ENCODE measurements at places on chromosomes 6 and 20. TPM values are rescaled to one million over a fixed set of nuclear protein-coding genes. Genes with fewer than 3 reads are reported as not detected.

DNA sequence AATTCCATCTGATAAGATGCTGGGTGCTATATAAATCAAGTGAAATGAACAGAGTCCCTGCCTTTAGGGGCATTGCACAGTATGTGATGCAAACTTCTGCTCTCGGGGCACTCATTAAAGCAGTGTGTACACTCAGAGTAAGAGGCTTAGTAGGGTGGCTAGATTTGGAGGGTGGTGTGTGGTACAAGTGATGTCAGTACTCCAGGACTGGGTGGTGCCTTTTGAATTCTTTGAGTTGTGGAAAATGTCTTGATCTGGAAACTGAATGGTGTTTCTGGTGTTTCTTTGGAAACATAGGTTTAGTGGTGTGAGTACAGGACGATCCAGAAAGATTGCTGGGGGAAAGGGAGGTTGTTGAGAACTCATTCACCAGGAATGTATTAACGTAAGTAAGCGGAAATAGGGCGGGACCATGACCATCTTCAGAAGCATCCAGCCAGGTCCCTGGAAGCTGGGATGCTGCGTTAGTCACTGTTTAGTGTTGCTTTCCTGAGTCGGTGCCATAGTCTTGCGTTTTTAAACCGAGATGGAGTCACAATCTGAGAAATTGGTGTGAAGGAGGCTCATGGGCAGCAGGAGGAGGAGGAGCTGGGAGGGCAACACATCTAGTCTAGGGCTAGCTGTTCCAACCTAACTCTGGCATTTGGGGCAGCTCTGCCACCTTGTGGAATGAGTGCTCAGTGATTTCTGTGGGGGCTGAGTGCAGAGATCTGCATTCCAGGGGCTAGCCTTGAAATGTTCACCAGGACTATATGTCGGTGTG, 70.3 kb downstream of the SCAND1 start:
- H3K27ac ChIP-seq = no peak overlapping the region
- H3K27me3 ChIP-seq = no peaks in the 10 kb centered on the region
- no peak overlapping the region for H3K4me3 ChIP-seq
- no peaks in the 10 kb centered on the region for H3K4me1 ChIP-seq

DNA sequence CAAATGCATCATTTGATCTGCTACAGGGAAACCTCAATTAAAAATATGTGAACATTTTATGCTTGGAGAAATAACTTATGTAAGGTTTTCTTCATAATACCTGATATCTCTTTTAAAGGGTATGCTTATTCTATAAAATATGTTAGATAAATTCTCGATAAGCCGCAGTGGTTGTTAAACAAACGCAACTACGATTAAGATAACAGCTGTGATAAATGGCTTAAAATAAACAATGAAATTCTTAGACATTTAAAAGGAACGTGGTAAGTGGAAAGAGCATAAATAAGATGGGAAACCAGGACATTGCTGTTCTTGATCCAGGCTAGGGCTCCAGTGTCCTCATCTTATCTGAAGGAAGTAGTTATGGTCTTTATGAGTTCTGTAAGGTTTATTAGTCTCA, 415.9 kb downstream of the CD83 start:
- no peak overlapping the region for H3K27ac ChIP-seq
- no peaks in the 10 kb centered on the region for H3K4me1 ChIP-seq
- no peak overlapping the region for H3K4me3 ChIP-seq
- no peaks in the 10 kb centered on the region for H3K27me3 ChIP-seq

- peak overlapping the region; percentile 36 for H3K4me3 ChIP-seq
- H3K4me1 ChIP-seq = peaks cover 30% of the 10 kb centered on the region
- H3K36me3 ChIP-seq = no peaks in the 10 kb centered on the region
- peak; percentile 95 for DNase-seq
- peak overlapping the region; percentile 56 for H3K27ac ChIP-seq
- no peaks in the 10 kb centered on the region for H3K27me3 ChIP-seq
These were observed 99.1 kb downstream of the HIVEP2 start for GRCh38 chr6:142845624-142846458.

Gene MAFB
- total RNA-seq = 19.8 TPM

DNA sequence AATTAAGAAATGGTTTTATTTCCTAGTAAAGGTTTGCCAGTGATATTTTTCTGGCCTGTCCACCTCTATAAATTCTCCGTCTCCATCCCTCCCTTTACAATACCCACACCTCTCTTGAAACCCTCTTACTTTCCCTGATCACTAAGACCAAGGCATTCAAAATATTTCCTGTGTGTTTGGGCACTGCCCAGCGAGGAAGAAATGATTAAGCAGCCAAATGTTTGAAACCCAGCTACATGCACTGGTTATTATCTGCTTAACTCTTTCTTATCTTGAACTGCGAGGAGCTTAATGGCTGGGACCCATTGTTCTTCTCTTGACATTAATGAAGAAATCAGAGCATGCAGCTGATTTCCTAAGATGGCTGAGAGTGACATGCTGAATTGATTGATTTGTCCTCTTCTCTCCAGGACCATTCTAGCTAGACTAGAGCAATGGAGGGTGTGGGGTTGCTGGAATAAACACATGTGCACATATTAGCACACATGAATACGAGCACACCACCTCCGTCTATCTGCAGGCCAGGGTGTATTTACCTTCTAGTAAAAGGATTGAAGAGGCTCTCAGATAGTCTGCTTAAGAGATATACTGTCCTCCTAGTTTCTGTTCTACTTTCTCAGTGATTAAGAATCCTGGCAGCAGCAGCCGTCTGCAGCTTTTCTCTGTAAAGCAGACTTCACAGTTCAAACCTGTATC, 46.1 kb upstream of the PRDM1 start:
- H3K4me1 ChIP-seq = no peaks in the 10 kb centered on the region
- no peak for DNase-seq

Gene BEND6
- total RNA-seq = not detected

DNA sequence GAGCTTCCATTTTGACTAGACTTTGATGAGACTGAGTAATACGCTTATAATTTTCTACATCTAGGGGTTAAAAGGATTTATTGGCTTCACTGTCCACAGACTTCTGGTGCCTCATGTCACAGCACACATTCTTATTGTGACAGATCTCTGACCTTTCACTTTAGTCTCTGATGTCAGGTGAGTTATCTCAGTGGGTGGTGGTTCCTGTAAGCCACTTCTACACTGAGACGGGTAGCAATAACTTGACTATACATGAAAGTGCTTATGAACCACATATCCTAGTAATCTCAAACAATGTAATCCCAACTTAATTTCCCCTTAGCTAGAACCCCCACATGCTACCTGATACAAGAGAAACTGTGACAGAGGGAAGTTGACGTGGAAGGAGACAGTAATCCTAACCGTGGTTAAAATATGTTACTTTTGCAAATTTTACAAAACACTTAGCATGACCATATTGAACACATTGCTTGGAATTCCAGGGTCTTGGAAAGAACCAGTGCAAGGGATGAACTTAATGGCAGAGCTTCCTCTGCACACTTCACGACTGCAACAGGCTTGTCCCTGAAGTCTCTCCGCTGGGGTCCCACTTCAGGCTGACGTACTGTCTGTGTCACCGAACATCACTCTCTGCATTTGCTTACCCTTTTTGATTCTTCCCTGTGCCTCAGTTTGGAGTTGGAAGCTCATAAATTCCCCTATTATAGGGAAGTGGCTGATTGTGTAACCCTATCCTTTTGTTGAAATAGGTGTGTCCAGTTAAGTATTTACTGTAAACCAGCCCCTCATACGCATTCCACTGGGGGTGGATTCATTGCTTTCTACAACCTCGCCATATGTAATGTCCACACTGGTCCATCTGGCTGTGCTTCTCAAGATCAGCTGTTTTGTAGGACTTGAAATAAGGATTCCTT, 6.4 kb upstream of the TRIM40 start:
- no peaks in the 10 kb centered on the region for H3K4me1 ChIP-seq
- H3K27me3 ChIP-seq = no peaks in the 10 kb centered on the region
- no peak overlapping the region for H3K27ac ChIP-seq
- DNase-seq = no peak
- H3K36me3 ChIP-seq = no peaks in the 10 kb centered on the region

- no peaks in the 10 kb centered on the region for H3K4me1 ChIP-seq
- H3K27ac ChIP-seq = no peak overlapping the region
- H3K4me3 ChIP-seq = no peak overlapping the region
- no peak for DNase-seq
These were observed 7.7 kb downstream of the CDK5RAP1 start for GRCh38 chr20:33393609-33394008.

- DNase-seq = no peak
- H3K4me3 ChIP-seq = no peak overlapping the region
These were observed 408.4 kb downstream of the PKHD1 start for GRCh38 chr6:51678905-51679620.

Gene DEF6
- total RNA-seq = 3.6 TPM

GRCh38 chr6:156197513-156197912, 579.7 kb upstream of the ARID1B start:
- H3K36me3 ChIP-seq = no peaks in the 10 kb centered on the region
- H3K27ac ChIP-seq = no peak overlapping the region
- no peaks in the 10 kb centered on the region for H3K4me1 ChIP-seq
- no peak overlapping the region for H3K4me3 ChIP-seq

- H3K4me1 ChIP-seq = peaks cover 5% of the 10 kb centered on the region
- no peaks in the 10 kb centered on the region for H3K36me3 ChIP-seq
- H3K27me3 ChIP-seq = no peaks in the 10 kb centered on the region
- H3K27ac ChIP-seq = no peak overlapping the region
These were observed 5.3 kb downstream of the SOBP start for GRCh38 chr6:107495196-107495643.

- H3K4me1 ChIP-seq = no peaks in the 10 kb centered on the region
- H3K27me3 ChIP-seq = no peaks in the 10 kb centered on the region
These were observed 226.0 kb upstream of the SYNCRIP start for GRCh38 chr6:85868685-85869084.

Gene EMILIN3
- total RNA-seq = 0.07 TPM

Gene HRH3
- not detected for total RNA-seq

DNA sequence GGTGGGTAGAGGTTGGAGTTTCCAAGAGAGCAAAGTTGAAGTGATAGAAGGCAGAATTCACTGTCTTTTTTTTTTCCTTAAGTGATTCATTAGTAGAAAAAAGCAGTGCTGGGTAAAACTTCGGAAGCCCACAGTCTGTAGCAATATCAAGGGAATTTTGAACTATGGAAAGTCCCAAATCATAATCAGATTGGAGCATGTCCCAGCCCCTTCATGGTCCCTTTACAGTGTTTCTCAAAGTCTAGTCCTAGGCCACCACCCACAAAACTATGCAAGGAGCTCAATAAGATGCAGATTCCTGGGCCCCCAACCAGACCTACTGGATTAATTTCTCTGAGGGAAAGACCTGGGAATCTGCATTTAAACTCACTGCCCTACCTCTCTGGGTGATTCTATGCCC, 22.6 kb downstream of the NEDD9 start:
- no peak overlapping the region for H3K27ac ChIP-seq
- no peak overlapping the region for H3K4me3 ChIP-seq
- H3K4me1 ChIP-seq = no peaks in the 10 kb centered on the region
- no peaks in the 10 kb centered on the region for H3K27me3 ChIP-seq

DNA sequence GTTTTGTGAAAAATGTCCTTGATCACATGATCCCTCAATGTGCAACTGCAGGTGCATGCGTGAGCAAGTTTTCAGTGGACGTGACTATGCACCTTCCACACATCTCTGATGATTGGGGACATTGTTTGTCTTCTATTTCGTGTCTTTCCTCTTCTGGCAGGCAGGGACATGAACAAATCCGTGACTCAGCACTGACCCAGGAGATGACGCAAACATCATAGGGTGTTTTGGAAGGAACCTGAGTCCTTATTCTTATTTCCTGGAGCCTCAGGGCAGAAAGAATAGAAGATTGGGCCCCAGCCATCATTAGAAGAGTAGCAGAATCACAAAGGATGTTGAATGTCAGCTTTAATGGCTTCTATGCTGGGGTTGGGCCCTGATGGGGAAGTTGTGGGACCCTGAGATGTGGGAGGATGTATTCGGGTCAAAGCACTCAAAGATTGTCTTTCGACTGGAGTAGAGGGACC, 11.9 kb upstream of the SIRPD start:
- H3K27ac ChIP-seq = no peak overlapping the region
- no peaks in the 10 kb centered on the region for H3K4me1 ChIP-seq
- no peaks in the 10 kb centered on the region for H3K36me3 ChIP-seq

GRCh38 chr20:20843982-20844381, 131.5 kb upstream of the RALGAPA2 start:
- no peak overlapping the region for H3K27ac ChIP-seq
- no peak overlapping the region for H3K4me3 ChIP-seq
- H3K4me1 ChIP-seq = no peaks in the 10 kb centered on the region
- no peaks in the 10 kb centered on the region for H3K36me3 ChIP-seq
- no peaks in the 10 kb centered on the region for H3K27me3 ChIP-seq

GRCh38 chr6:7282097-7282906, 30.7 kb downstream of the SSR1 start:
- no peaks in the 10 kb centered on the region for H3K27me3 ChIP-seq
- H3K4me3 ChIP-seq = no peak overlapping the region
- DNase-seq = no peak
- H3K36me3 ChIP-seq = no peaks in the 10 kb centered on the region
- no peaks in the 10 kb centered on the region for H3K4me1 ChIP-seq

GRCh38 chr20:12358655-12359009, 440.9 kb downstream of the BTBD3 start:
- DNase-seq = no peak
- no peak overlapping the region for H3K27ac ChIP-seq
- no peaks in the 10 kb centered on the region for H3K36me3 ChIP-seq
- no peaks in the 10 kb centered on the region for H3K4me1 ChIP-seq
- H3K27me3 ChIP-seq = no peaks in the 10 kb centered on the region
- no peak overlapping the region for H3K4me3 ChIP-seq

- H3K4me1 ChIP-seq = peaks cover 74% of the 10 kb centered on the region
- H3K4me3 ChIP-seq = peak overlapping the region; percentile 86
- H3K27me3 ChIP-seq = no peaks in the 10 kb centered on the region
- H3K27ac ChIP-seq = peak overlapping the region; percentile 98
- no peak for DNase-seq
These were observed 3.8 kb downstream of the DIDO1 start for GRCh38 chr20:62922451-62922921.

Gene RNF182
- total RNA-seq = not detected

GRCh38 chr20:29742699-29743100, 1514.8 kb upstream of the DEFB115 start:
- no peaks in the 10 kb centered on the region for H3K27me3 ChIP-seq
- H3K4me3 ChIP-seq = no peak overlapping the region
- no peak overlapping the region for H3K27ac ChIP-seq
- no peaks in the 10 kb centered on the region for H3K36me3 ChIP-seq
- DNase-seq = no peak

GRCh38 chr20:51876313-51876940, 74.1 kb upstream of the SALL4 start:
- no peaks in the 10 kb centered on the region for H3K4me1 ChIP-seq
- no peak for DNase-seq
- H3K36me3 ChIP-seq = no peaks in the 10 kb centered on the region

Gene OR2B2
- total RNA-seq = not detected

GRCh38 chr6:20234136-20234535, 21.9 kb upstream of the MBOAT1 start:
- H3K4me1 ChIP-seq = no peaks in the 10 kb centered on the region
- H3K27me3 ChIP-seq = no peaks in the 10 kb centered on the region

DNA sequence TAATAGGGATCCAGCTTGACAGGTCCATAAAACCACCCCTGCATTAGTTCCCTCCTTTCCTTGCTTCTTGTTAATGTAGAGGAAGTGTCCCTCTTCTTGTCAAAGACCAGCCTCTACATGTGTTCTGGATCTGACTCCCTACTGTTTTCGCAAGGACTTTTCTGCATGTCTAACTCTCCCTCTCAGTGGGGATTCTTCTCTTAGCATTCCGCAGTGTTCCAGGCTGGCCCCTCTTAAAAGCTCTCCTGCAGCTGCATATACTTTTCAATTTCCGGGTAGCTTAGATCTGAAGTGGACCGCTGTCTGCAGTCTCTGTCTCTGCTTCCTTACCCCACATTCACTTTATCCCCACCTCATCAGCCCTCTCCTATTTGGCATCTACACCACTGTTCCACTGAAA, 96.1 kb upstream of the MAN1A1 start:
- H3K4me3 ChIP-seq = no peak overlapping the region
- no peaks in the 10 kb centered on the region for H3K4me1 ChIP-seq
- DNase-seq = no peak
- no peaks in the 10 kb centered on the region for H3K27me3 ChIP-seq
- H3K36me3 ChIP-seq = no peaks in the 10 kb centered on the region

Gene LY6G6D
- total RNA-seq = not detected

Gene ULBP3
- 0.60 TPM for total RNA-seq
